NCI-H510A (cell line): ENCODE measurements at places on chromosomes 11 and 22.

DNA sequence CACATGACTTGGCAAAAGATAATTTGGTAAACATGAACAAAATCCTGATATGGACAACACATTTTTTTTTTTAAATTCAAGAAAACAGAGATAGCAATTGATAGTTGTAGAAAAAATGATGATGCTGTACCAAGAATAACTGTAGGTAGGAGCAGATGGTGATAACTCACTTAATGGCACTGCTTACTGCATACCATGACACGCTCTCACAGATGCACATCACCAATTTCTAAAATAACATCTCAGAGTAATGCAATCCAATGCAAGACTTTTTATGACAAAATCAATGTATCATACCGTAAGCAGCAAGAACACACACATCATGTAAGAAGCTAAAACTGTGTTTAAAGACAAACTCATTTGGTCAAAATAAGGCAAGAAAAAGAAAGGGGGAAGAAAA, 96.2 kb downstream of the LARGE2 start:
- DNase-seq: no peak

- DNase-seq: no peak
Measured at GRCh38 chr11:78921509-78921908, 346.8 kb upstream of the NARS2 start.

- no peak for DNase-seq
Measured at GRCh38 chr11:72378704-72379383, 55.5 kb downstream of the CLPB start.

DNA sequence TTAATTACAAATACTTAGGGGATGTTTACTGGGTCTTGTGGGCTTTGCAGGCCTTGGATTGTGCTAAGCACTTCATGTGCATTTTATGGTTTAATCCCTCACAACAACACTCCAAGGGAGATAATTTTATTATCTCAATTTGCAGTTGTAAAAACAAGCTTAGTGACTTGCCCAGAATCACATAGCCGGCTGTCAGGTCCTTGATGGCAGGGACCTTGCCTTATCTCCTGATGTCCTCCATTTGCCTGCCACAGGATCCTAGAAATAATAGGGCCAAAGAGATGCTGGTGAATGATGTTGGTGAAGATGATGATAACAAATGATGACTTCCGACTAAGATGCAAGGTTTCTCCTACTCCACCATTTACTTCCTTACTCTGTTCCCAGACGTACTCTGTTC, 385.4 kb downstream of the TMEM135 start:
- no peak for DNase-seq

DNA sequence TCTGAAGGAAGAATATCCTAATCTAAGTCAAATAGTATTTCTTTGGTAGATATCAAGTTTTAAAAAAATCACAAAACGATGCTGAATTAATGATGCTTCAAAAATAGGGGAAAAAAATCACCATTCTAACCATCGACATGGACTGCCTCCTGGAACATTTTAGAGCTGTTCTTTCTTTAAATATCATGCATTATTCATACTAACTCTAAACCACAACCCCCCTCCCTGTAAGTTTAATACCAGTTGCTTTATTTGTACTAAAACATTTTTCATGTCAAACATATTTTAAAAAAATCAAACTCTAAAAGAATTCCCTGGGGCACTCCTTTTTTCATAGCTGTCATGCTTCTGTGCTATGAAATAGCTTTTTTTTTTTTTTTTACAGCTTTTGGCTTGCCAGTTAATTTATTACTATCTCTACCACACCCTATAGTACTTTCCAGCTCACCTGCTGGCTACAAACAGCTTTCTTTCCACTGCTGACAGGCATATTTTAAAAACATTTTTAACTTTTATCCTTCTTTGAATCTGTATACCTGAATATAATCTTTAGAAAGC, 256.9 kb downstream of the SOX6 start:
- no peak for DNase-seq

DNA sequence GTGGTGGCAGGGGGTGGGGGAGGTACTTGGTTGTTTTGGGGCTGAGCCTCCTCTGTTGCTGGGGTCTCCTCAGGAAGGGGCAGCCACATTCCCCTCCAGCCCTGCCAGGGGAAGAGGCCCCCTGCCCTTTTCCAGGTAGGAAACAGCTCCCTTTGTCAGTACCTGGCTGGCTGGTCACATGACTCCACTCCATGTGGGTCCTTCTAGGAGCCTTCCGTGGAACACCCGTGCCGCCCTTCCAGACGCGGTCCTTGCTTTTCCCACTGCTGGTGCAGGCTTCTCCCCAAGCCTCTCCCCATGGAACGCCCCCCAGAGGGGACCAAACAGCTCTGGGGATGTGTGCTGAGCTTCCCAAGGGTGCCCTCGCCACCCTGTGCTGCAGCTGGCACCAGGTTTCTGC, 19.9 kb downstream of the IFT27 start:
- DNase-seq: no peak

DNA sequence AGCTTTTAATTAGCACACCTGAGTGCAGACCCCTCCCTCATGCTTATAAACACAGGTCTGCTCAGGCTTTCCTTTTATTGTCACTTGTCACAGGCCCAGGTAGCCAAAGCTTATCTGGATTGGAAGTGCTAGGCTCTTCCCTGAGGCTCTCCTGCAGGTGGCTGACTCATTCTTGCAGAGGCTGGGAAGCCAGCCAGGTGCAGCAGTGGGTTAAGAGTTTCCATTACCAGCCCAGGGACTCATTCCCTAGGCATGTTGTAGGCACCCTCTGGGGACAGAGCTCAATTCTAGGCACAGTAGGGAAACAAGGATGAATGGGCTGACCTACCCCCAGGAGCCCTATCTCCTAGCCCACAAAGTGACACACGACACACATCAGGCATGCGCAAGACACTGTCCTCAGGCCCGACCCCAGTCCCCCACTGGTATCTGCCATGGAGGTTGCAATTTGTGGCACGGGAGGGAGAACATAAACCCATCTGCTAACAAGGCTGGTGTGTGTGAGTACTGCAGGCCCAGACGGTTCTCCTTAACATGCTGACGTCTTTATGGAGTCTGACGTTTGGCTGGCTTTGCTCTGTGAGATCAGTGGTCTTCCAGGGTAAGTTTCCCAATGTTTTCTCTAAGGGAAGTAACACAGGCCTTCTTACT, 94.2 kb downstream of the ABTB2 start:
- DNase-seq: peak; percentile 43

DNA sequence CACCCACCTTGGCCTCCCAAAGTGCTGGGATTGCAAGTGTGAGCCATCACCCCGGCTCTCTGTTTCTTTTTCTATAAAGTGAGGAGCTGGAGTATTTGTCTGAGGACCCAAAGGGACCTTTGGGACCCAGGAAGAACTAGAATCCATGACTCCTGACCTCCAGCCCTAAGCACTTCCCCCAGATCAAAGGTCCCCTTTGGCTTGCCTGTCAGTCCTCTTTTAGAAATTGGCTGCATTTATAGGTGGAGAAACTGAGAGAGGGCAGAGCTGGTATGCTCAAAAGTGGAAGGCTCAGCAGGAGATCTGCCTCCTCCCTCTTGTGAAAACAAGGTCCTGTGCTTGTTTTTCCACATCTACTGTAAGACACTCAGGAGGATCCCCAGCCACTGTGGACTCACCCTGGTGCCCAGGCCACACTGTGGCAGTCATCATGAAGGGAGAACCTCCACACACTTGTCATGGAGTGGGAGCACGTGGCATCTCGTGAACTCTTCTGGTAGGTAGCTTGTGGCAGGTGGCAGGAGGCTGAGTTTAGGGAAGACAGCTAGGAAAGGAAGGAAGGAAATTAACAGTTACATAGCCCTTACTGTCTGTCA, 12.4 kb upstream of the PLEKHA7 start:
- DNase-seq: no peak

- no peak for DNase-seq
Measured at GRCh38 chr11:116700586-116701220, 72.1 kb downstream of the BUD13 start.

GRCh38 chr11:117166491-117166890, 12.1 kb upstream of the SIDT2 start:
- no peak for DNase-seq

GRCh38 chr11:70604221-70604620, 205.9 kb downstream of the CTTN start:
- no peak for DNase-seq

DNA sequence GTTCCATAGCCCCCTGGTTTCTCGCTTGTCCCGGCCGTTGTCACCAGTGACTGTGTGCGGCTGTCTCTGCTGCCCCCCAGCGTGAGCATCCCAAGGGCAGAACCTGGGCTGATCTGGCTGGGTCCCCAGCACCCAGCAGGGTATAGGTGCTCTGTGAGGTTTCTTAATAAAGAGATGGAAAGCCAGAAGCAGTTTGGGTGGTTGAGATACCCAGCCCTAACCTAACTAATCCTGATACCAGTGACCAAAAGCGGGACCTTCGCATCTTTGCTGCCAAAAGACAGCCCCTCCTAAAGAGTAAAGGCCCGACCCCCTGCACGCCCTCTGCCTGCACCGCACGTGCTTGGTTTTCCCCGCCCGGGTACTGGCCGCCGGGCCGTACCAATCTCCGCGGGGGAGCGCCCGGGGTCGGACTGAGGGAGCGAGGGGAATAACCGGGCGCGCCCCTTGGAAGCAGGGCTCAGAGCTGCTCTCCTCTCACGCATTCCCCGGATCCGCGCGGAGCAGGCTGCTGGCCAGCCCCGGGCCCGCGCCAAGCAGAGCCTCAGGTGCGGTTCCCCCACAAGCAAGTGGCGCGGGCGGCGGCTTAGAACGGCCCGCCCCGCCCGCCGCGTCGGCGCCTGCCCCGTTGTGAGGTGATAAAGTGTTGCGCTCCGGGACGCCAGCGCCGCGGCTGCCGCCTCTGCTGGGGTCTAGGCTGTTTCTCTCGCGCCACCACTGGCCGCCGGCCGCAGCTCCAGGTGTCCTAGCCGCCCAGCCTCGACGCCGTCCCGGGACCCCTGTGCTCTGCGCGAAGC, at the start of gene DGAT2:
Gene DGAT2 (plus strand): TSS at position 667 of the 797 bp plus-strand sequence. CDS start 214 bp downstream, outside the sequence.
- DNase-seq: peak; percentile 70

GRCh38 chr11:19838994-19839768, 126.5 kb downstream of the NAV2 start:
- no peak for DNase-seq

DNA sequence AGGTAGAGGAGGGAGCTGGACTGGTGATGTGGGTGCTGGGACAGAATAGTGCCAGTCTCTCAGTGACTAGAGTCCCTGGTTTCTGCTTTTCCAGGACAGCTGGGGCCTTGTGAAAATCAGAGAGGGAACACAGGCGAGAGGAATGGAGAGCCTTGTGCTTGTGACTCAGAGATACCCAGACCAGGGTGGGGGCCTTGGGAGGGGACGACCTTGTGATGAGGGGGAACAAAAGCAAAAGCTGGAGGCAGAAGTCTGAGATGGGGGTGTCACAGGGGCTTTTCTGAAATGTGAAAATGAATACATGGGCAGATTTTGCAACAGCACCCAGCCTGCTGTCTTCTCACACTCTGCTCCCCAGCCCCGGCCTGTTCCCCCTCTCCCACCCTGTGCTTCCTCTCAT, 3.4 kb upstream of the NR1H3 start:
- DNase-seq: no peak

- DNase-seq: no peak
Measured at GRCh38 chr11:104968355-104968855, at the start of gene CASP4. Gene CASP4 (minus strand): TSS chr11:104968574. CDS start chr11:104968525, 49 bp downstream.

GRCh38 chr22:37982938-37983859, 1.2 kb downstream of the SOX10 start:
- no peak for DNase-seq

- no peak for DNase-seq
Measured at GRCh38 chr22:49738566-49738965, 89.1 kb downstream of the BRD1 start.

GRCh38 chr11:42840860-42841259, 470.9 kb upstream of the API5 start:
- no peak for DNase-seq

- no peak for DNase-seq
Measured at GRCh38 chr11:33959855-33960400, 68.1 kb upstream of the LMO2 start.

DNA sequence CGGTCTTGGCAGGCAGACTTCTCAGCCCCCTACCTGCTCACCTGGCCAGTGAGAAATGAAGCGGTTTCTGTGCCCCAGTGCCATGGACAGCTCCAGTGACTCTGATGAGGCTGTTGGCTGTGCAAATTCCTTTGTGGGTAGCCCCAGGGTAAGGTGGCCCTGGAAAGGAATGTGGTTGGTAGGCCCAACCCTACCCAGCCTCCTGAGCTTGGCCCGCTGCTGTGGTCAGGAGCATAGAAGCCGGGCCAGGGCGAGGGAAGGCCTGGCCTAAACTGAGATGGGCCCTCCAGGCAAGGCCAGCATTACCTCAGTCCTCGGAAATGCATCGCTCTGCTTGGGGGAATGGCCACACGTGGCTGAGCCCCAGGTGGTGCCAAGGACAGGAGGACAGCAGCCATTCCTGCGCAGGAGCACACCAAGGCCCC, 16.9 kb downstream of the DAGLA start:
- no peak for DNase-seq

DNA sequence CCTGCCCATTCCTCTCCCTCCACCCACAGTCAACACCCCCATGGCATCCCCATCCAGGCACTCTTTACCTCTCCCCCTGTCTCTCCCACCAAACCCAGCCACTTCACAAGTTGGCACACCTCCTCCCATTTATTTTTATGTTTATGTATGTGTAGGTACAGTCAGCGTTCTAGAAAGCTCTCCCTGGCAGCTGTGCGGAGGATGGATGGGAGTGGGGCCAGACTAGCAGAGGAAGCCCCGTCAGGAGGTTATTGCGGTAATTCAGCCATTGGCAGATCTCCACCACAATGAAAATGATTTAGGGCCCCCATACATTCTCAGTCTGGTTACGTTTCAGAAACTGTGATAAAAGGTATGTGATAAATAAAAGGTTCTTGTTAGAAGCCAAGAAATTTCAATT, 51.3 kb downstream of the BTG4 start:
- DNase-seq: no peak

DNA sequence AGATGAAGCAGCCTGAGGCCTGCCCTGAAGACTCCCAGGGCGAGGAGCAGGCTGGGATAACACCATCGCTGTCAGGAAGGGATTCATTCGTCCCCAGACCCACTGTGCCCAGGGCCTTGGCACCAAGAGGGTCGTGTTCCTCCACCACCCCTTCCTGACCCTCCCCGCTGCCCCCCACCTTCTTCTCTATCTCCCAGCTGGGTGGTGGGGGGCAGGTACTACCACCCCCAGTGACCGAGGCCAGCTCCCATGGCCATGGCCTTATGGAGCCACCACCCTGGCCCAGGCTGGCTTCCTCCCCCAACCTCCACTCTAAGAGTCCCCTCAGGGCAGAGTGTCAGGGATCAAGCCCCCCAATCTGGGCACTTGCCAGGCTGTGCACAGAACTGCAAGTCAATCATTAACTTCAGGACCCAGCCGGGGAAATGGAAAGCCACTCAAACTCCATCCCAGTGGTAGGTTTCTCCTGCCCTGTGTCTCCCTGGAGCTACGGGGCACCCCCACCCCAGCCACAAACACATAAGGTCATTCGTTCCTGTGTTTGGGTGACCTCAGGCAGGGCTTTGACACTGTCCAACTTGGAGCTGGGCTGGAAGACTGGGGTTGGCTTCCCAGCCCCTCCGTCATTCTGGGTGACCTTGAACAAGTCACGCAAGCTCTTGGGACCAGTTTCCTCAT, 33.3 kb upstream of the WNT11 start:
- DNase-seq: no peak

DNA sequence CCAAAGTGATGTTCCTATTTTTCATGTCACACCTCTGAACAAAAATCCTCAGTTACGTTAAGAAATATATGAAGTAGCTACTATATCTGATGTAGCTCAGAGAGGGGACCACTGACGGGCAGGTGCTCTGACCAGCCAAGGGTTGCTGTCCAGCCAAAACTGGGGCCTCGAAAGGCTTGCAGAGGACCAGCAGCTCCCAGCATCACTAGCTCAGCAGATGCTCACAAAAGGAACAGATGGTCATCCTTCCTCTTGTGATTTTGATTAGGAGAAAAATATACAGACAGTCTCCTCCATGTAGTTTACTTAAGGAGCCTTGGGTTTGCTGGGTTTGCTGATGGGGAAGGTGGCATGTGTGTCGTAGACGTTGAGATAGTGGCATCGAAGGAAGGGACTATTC, 374.6 kb upstream of the B3GAT1 start:
- no peak for DNase-seq
